ENCODE measurements at places on chromosomes 12 and 14. TPM values are rescaled to one million over a fixed set of nuclear protein-coding genes. Genes with fewer than 3 reads are reported as not detected.

GRCh38 chr12:113246478-113247122 is 25.3 kb downstream of the TPCN1 start:
- no peak overlapping the region for H3K4me3 ChIP-seq
- H3K36me3 ChIP-seq: peaks cover 4% of the 10 kb centered on the region
- no peak for DNase-seq
- no peaks in the 10 kb centered on the region for H3K27me3 ChIP-seq
- H3K27ac ChIP-seq: no peak overlapping the region
- peaks cover 7% of the 10 kb centered on the region for H3K4me1 ChIP-seq

- H3K27ac ChIP-seq: no peak overlapping the region
- H3K4me3 ChIP-seq: no peak overlapping the region
- peaks cover 8% of the 10 kb centered on the region for H3K27me3 ChIP-seq
- no peak for DNase-seq
- no peaks in the 10 kb centered on the region for H3K4me1 ChIP-seq
- H3K36me3 ChIP-seq: no peaks in the 10 kb centered on the region
Observed at GRCh38 chr12:119157978-119158377, 20.8 kb upstream of the HSPB8 start.

DNA sequence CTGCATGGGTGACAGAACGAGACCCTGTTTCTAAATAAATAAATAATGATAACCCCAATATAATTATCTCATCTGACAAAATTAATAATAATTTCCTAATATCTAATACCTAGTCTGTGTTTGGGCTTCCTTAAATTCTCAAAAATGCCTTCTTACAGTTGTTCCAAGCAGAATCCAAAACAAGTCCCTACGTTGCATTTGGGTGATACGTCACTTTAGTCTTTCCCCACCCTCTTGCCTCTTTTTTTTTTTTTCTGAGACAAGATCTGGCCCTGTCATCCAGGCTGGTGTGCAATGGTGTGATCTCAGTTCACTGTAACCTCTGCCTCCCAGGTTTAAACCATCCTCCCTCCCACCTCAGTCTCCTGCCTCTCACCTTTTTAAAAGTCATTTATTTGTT is 26.7 kb downstream of the VEZT start:
- H3K4me1 ChIP-seq: peaks cover 10% of the 10 kb centered on the region
- no peak overlapping the region for H3K4me3 ChIP-seq
- H3K36me3 ChIP-seq: no peaks in the 10 kb centered on the region
- DNase-seq: no peak

DNA sequence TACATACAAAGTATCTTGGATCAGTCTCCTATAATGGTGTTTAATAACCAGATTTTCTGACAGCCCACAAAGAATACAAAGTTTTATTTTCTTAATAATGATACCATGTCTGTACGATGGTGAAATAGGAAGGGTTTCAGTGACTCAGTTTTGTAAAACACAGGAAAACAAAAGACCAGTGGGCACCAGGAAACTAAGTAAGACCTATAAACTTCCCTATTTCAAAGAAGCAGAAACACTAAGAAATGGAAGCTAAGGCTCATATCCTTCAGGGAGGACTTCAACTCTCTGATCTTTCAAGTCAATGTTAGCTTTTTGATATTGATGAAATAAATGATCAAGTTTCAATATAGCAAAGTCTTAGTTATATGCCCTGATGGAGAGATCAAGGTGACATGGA is 196.0 kb downstream of the DUSP6 start:
- H3K36me3 ChIP-seq: no peaks in the 10 kb centered on the region
- H3K4me3 ChIP-seq: peak overlapping the region; percentile 38
- H3K27ac ChIP-seq: no peak overlapping the region
- H3K4me1 ChIP-seq: peaks cover 20% of the 10 kb centered on the region

GRCh38 chr14:50117456-50117855 is 1.1 kb upstream of the VCPKMT start:
- peak overlapping the region; percentile 91 for H3K27ac ChIP-seq
- H3K27me3 ChIP-seq: no peaks in the 10 kb centered on the region

GRCh38 chr12:61797266-61797665 is 462.9 kb upstream of the USP15 start:
- H3K27me3 ChIP-seq: no peaks in the 10 kb centered on the region
- no peak for DNase-seq
- no peaks in the 10 kb centered on the region for H3K36me3 ChIP-seq
- H3K4me1 ChIP-seq: no peaks in the 10 kb centered on the region
- no peak overlapping the region for H3K27ac ChIP-seq

DNA sequence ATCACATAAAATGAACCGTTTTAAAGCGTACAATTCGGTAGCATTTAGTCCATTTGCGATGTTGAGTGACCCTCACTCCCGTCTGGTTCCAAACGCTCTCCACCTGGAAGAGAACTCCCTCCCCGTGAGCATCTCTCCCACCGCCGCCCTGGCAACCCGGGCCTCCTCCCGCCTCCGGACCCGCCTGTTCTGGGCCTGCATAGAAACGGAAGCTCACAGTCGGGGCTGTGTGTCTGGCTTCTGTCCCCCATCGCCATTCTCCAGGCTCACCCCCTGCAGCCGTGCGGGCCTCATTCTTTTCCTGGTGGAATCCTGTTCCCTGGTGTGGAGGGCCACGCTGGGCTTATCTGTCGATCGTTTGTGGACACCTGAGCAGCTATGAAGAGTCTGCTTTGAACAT is 17.3 kb downstream of the LRCOL1 start:
- no peak overlapping the region for H3K4me3 ChIP-seq
- H3K36me3 ChIP-seq: no peaks in the 10 kb centered on the region
- no peak overlapping the region for H3K27ac ChIP-seq
- H3K27me3 ChIP-seq: peaks cover 13% of the 10 kb centered on the region
- no peak for DNase-seq

- H3K4me3 ChIP-seq: peak overlapping the region; percentile 72
- H3K27me3 ChIP-seq: no peaks in the 10 kb centered on the region
- H3K36me3 ChIP-seq: no peaks in the 10 kb centered on the region
- no peak overlapping the region for H3K27ac ChIP-seq
Observed at GRCh38 chr12:1925684-1926006, 7.2 kb upstream of the CACNA2D4 start.

DNA sequence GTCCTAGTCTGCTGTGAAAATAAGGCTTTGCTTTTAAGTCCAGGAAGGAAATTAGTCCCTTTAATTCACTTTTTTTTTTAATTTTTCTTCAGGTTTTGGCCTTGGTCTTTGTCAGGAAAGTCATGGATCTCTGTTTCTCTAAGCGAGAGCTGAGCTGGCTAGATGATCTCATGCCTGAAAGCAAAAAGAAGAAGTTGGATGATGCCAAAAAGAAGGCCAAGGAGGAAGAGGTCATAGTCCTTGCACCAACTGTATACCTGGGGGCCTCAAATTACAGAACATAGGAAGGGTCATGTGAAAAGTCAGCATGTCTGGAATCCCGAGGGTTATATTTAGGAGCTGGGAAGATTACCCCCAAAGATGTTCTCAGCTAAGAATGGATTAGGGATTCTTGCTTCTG is 72.3 kb downstream of the SLC4A8 start:
- no peak overlapping the region for H3K4me3 ChIP-seq
- no peak for DNase-seq
- peaks cover 8% of the 10 kb centered on the region for H3K27me3 ChIP-seq

DNA sequence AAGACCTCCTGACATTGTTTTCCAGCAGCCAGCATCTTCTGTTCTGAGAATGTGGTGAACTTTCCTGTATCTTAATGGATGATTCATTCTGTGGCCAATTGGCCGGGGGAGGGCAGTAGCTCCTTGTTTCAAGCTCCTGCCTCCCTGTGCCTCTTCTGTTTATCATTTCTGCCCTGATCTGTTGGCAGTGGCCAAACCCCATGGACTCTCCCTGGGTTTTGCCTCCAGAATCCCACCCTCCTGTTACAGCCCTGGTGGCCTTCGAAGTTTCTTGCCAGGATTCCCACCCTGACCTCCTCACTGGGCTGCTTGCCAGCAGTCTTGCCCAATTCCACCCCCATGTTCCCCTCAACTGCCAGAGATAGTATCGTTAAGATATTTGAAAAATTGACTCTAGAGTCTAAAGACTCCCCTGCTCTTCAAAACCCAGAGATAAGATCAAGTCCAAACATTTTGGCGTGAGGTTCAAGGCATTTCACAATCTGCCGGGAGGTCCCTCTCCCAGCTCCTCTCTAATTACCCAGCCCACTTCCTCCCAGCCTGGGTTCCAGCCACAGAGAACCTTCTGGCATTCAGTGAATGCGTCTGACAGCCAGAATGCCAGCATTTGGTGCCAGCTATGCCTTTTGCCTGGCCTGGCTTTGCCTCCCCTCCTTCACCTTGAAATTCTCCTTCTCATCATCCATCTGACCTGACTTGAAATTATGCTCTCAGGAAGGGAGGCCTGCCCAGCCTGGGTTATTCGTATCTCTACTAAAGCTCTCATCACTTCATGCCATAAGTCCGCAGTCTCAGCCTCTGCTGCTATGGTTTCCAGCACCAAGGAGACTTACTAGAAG is 37.7 kb upstream of the TXNRD1 start:
- no peak for DNase-seq
- peaks cover 21% of the 10 kb centered on the region for H3K27me3 ChIP-seq
- H3K27ac ChIP-seq: no peak overlapping the region
- no peaks in the 10 kb centered on the region for H3K36me3 ChIP-seq
- H3K4me3 ChIP-seq: no peak overlapping the region
- H3K4me1 ChIP-seq: no peaks in the 10 kb centered on the region

- peaks cover 24% of the 10 kb centered on the region for H3K4me1 ChIP-seq
- H3K27me3 ChIP-seq: peaks cover 23% of the 10 kb centered on the region
- DNase-seq: no peak
- H3K27ac ChIP-seq: no peak overlapping the region
Observed at GRCh38 chr14:103819503-103820307, 27.7 kb downstream of the PPP1R13B start.

DNA sequence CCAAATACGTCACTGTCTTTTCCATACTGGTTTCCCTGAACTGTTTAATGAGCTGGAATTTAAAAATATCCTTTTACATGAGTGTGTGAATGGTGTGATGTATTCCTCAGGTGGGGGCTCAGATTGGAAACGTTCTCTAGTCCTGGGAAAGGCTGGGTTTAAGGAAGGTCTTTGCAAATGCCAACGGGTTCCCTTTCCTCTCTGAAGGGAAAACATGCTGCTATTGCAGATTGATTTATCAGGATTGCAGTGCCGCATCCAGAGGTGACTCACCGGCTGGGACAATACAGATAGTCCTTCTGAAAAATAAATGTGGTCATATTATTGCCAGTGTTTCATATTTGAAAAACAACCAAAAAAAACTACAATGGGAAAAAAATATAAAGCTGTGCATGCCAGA is 193.1 kb upstream of the FLRT2 start:
- no peak overlapping the region for H3K27ac ChIP-seq
- H3K36me3 ChIP-seq: no peaks in the 10 kb centered on the region
- no peaks in the 10 kb centered on the region for H3K27me3 ChIP-seq
- DNase-seq: no peak
- H3K4me1 ChIP-seq: no peaks in the 10 kb centered on the region
- no peak overlapping the region for H3K4me3 ChIP-seq

- DNase-seq: no peak
- H3K27me3 ChIP-seq: peaks cover 10% of the 10 kb centered on the region
- H3K36me3 ChIP-seq: no peaks in the 10 kb centered on the region
- no peak overlapping the region for H3K27ac ChIP-seq
- H3K4me3 ChIP-seq: no peak overlapping the region
- no peaks in the 10 kb centered on the region for H3K4me1 ChIP-seq
Observed at GRCh38 chr14:76090616-76091391, 60.9 kb upstream of the GPATCH2L start.

GRCh38 chr14:62143245-62143644 is 381.0 kb downstream of the SNAPC1 start:
- no peak overlapping the region for H3K4me3 ChIP-seq

- peaks cover 15% of the 10 kb centered on the region for H3K4me1 ChIP-seq
- peaks cover 28% of the 10 kb centered on the region for H3K27me3 ChIP-seq
- DNase-seq: no peak
- no peaks in the 10 kb centered on the region for H3K36me3 ChIP-seq
- H3K4me3 ChIP-seq: no peak overlapping the region
Observed at GRCh38 chr12:47894068-47894467, 10.7 kb downstream of the VDR start.

DNA sequence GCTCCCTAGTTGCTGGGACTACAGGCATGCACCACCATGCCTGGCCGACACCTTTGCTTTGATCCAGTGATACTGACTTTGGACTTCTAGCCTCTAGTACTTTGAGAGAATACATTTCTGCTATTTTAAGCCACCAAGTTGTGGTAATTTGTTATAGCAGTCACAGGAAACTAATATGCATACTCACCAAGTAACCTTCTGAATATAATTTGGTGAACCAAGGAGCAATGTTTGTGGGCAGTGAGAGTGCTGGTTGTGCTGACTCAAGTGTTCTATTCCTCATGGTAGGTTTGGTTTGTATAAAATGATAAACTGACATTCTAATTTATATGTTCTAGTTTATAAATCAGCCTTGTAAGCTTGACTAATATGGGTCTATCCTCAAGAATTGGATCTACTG is 42.4 kb upstream of the MMP19 start:
- H3K4me1 ChIP-seq: no peaks in the 10 kb centered on the region
- no peak for DNase-seq
- no peaks in the 10 kb centered on the region for H3K36me3 ChIP-seq
- no peak overlapping the region for H3K4me3 ChIP-seq
- no peak overlapping the region for H3K27ac ChIP-seq

GRCh38 chr14:101446387-101446969 is 114.8 kb upstream of the DIO3 start:
- DNase-seq: no peak
- peaks cover 22% of the 10 kb centered on the region for H3K27me3 ChIP-seq
- H3K4me3 ChIP-seq: no peak overlapping the region

DNA sequence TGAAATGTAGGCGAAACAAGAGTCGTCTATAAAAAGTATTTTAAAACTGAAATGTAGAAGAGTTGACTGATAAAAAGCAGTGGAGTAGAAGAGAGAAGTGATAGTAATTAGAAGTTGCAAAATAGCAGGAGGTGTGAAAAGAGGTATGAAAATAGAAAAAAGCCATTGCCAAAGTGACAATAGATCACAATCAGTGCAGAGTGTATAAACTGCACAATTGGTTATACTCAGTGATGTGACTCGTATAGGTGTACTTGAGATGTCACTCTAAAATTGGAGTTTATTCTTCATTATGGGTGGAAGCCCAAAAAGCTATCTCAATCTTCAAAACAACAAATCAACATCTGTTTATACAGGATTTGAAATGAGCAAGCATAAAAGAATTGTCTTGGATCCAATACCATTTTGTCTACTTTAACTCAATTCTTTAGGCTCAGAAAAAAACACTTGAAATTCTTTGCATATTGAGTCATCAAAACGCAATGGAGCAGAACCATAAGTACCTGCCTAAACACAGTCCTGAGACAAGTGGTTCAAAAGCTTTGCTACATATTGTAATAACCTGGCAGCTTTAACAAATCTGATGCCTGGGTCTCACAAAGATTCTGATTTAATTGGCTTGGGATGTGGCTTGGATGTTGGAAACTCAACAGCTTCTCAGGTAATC is 8.8 kb downstream of the IKBIP start:
- no peak overlapping the region for H3K27ac ChIP-seq
- peaks cover 10% of the 10 kb centered on the region for H3K4me1 ChIP-seq
- H3K36me3 ChIP-seq: peaks cover 3% of the 10 kb centered on the region
- DNase-seq: no peak
- no peak overlapping the region for H3K4me3 ChIP-seq

GRCh38 chr14:60250257-60251035 is 1.4 kb downstream of the PPM1A start:
- H3K36me3 ChIP-seq: no peaks in the 10 kb centered on the region
- no peak for DNase-seq
- H3K27me3 ChIP-seq: no peaks in the 10 kb centered on the region
- H3K4me3 ChIP-seq: peak overlapping the region; percentile 92
- H3K4me1 ChIP-seq: peaks cover 56% of the 10 kb centered on the region

Gene TCL1B
- polyA plus RNA-seq: 37.0 TPM

Gene GRIN2B
- polyA plus RNA-seq: 0.01 TPM

Gene KRT85
- polyA plus RNA-seq: not detected

Gene MMP17
- 24.9 TPM for polyA plus RNA-seq

Gene LRRC10
- polyA plus RNA-seq: not detected

Gene OR6C4
- not detected for polyA plus RNA-seq

Data from naive B cell (primary cell).